ENCODE measurements at places on chromosomes 13 and 19. TPM values are rescaled to one million over a fixed set of nuclear protein-coding genes. Genes with fewer than 3 reads are reported as not detected.

Gene NRTN
- polyA plus RNA-seq, result 5.3 TPM

Gene TRAPPC5
- polyA plus RNA-seq, result 72.1 TPM

DNA sequence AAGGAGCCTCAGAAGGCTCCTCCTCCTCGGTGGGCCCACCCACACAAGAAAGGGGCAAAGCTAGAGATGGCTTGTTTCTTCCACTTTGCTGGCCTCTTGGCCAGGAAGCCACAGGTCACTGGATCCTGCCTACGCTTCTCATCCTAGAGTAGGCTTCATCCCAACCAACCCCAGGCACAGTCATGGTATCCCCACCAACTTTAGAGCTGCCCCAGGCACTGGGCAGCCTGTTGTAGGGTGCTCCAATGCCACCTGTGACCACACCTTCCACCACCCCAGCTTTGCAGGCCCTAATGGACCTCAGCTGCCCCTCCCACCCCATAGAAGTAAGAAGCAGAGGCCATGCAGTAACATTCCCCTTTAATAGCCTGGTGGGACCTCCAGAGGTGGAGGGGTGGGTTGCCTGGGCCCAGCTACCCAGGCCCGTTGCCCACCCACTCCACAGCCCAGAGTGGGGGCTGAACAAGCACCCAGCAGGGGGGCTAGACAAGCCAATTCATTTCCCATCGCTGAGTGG, 522 bp upstream of the CHMP2A start:
- no peak for DNase-seq

GRCh38 chr19:10651851-10652250, 2.3 kb upstream of the ILF3 start:
- no peak for DNase-seq
- H3K4me3 ChIP-seq, result no peak overlapping the region
- H3K4me1 ChIP-seq, result no peaks in the 10 kb centered on the region
- H3K36me3 ChIP-seq, result no peaks in the 10 kb centered on the region
- H3K27ac ChIP-seq, result no peak overlapping the region

Gene KCNRG
- polyA plus RNA-seq, result 0.18 TPM

DNA sequence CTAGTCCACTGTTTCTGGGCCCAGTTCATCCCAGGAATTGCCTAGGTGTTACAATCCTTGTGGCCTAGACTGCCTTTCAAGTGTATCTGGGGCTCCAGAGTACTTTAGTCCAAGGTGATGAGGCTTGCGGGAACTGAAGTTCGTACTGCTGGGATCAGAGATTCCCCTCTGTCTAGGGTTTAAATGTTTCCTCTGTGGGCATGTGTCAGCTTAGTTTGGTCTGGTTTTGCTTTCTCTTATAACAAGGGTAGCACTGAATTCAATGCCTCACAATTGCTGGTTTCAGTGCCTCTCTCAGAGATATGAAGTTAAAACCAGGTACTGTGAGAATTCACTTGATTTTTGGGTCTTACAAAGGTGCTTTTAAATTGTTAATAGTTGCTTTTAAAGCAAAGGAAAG, 30.8 kb downstream of the RGCC start:
- H3K27ac ChIP-seq, result no peak overlapping the region
- no peaks in the 10 kb centered on the region for H3K4me1 ChIP-seq
- H3K4me3 ChIP-seq, result no peak overlapping the region
- DNase-seq, result no peak
- H3K36me3 ChIP-seq, result no peaks in the 10 kb centered on the region

GRCh38 chr13:112453207-112453829, 77.2 kb downstream of the SPACA7 start:
- no peak overlapping the region for H3K4me3 ChIP-seq
- peak; percentile 27 for DNase-seq

Gene SIGLECL1
- polyA plus RNA-seq, result not detected

- DNase-seq, result no peak
- peaks cover 21% of the 10 kb centered on the region for H3K4me1 ChIP-seq
- no peaks in the 10 kb centered on the region for H3K27me3 ChIP-seq
- peaks cover 9% of the 10 kb centered on the region for H3K36me3 ChIP-seq
- no peak overlapping the region for H3K4me3 ChIP-seq
- H3K27ac ChIP-seq, result peak overlapping the region; percentile 20
Observed at GRCh38 chr19:55229145-55229788, 704 bp upstream of the TMEM86B start.

DNA sequence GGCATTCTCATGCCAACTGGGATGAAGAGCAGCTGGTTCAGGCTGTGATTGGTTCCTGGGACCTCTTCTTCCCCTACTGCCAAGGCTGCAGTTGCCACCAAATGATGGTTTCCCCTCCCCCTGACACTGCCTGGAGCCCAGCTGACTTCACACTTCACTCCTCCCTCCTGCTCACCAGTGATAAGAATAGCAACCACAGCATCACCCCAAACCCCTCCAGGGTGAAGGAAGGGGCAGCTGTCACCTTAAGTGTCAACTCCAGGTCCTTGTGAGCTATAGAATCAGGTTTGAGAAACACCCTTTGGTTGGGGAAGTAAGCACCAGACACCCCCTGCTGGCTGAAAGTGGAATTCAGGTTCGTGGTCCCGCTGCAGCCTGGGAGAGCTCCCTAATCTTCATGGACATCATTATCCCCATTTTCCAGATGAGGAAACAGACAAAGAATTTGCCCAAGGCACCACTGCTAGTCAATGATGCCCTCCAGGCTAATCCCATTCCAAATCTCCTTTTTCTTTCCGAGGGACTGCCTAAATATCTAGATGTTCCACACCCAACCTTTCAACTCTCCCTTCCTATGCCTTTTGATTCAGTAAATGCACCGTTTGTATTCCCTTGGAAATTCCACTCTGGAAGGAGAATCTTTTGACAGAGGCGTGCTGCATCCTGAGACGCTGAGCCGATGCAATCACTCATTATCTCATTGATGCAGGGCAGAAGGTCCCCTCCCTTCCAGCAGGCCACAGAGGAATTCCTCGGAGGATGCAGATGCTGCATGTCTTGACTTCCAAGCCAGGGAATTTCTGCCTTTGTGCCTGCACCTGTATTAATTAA, 50.6 kb upstream of the UQCRFS1 start:
- H3K27me3 ChIP-seq, result no peaks in the 10 kb centered on the region
- H3K27ac ChIP-seq, result no peak overlapping the region
- H3K4me1 ChIP-seq, result no peaks in the 10 kb centered on the region
- DNase-seq, result peak; percentile 66
- no peak overlapping the region for H3K4me3 ChIP-seq

GRCh38 chr19:47324502-47324901, 7.5 kb upstream of the C5AR2 start:
- H3K27ac ChIP-seq, result peak overlapping the region; percentile 49
- H3K36me3 ChIP-seq, result no peaks in the 10 kb centered on the region
- no peaks in the 10 kb centered on the region for H3K4me1 ChIP-seq

DNA sequence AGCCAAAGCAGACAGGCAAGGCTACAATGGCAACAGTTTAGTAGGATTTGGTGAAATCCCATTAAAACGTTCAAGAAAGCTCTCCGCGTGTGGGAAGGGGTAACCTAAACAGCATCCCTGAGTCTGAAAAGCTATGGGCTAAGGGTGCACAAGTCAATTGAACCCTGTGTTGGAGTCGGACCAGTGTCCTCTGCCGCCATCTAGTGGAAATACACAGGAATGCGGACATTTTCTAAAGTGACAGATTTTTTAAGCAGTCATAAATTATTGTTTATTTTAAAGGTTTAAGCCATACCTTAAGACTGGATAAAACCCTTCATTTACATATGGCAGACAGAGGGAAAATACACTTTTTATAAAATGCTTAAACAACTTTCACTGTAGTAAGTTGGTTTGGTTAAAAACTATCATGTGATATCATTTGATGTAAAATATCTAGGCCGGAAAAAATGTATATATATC, 26.5 kb upstream of the LSM14A start:
- no peak overlapping the region for H3K27ac ChIP-seq
- no peaks in the 10 kb centered on the region for H3K27me3 ChIP-seq
- DNase-seq, result peak; percentile 54
- no peaks in the 10 kb centered on the region for H3K36me3 ChIP-seq
- H3K4me1 ChIP-seq, result no peaks in the 10 kb centered on the region

GRCh38 chr13:23656637-23657371, 86.6 kb downstream of the TNFRSF19 start:
- no peaks in the 10 kb centered on the region for H3K4me1 ChIP-seq
- H3K27ac ChIP-seq, result no peak overlapping the region
- no peak overlapping the region for H3K4me3 ChIP-seq
- H3K27me3 ChIP-seq, result no peaks in the 10 kb centered on the region
- DNase-seq, result no peak
- H3K36me3 ChIP-seq, result no peaks in the 10 kb centered on the region

Gene MAMSTR
- 0.31 TPM for polyA plus RNA-seq

GRCh38 chr19:55116232-55116858, 1.1 kb downstream of the PPP1R12C start:
- peak; percentile 44 for DNase-seq
- H3K4me1 ChIP-seq, result peaks cover 38% of the 10 kb centered on the region
- H3K36me3 ChIP-seq, result peaks cover 6% of the 10 kb centered on the region
- H3K4me3 ChIP-seq, result peak overlapping the region; percentile 69
- H3K27me3 ChIP-seq, result no peaks in the 10 kb centered on the region

GRCh38 chr13:44364345-44365000, 9.2 kb upstream of the SERP2 start:
- H3K36me3 ChIP-seq, result no peaks in the 10 kb centered on the region
- H3K4me3 ChIP-seq, result no peak overlapping the region
- no peaks in the 10 kb centered on the region for H3K4me1 ChIP-seq
- no peak for DNase-seq
- no peaks in the 10 kb centered on the region for H3K27me3 ChIP-seq

GRCh38 chr13:111622051-111622531, 301.6 kb downstream of the TEX29 start:
- H3K36me3 ChIP-seq, result no peaks in the 10 kb centered on the region
- H3K27ac ChIP-seq, result no peak overlapping the region
- H3K4me3 ChIP-seq, result no peak overlapping the region
- DNase-seq, result no peak

DNA sequence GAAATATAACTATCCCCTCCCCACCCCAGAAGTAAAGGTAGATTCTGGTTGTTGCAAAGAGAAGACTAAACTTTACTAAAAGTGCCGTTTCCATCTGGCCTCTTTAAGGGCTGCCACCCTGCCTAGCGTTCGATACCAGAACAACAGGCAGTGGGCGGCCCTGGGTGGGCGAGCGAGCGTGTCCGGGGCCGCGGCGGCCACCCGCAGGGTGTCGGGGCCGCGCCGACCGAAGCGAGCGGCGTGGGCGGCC, 2.6 kb downstream of the FGF9 start:
- H3K36me3 ChIP-seq, result no peaks in the 10 kb centered on the region
- no peak overlapping the region for H3K4me3 ChIP-seq
- no peak for DNase-seq

DNA sequence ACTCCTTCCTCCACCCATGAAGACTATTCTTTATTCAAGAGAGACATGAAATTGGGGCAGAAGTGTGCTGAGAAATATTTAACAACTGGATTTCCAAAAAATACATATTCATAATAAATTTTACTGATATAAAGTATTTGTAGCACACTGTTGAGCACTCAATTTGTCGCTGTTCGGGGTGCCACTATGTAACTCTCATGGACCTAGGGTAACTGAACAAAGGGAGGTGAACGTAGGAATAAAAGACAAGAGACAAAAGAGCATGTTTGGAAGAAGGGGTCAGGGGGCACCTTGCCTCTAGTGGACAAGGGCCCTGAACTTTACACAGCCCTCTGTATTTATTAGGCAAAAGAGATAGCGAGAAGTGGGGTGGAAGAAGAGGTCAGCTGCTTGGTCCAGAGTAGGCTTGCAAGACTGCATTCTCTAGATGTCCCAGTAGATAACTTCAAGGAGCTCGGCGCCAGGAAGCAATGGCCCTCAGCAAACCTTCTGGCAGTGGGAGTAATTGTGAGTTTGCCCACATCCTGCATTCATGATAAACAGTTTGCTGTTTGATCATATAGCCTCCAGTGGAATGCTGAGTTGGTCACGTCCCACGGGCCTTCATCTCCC, 4.5 kb upstream of the ZNF175 start:
- H3K27ac ChIP-seq, result no peak overlapping the region
- DNase-seq, result no peak
- no peak overlapping the region for H3K4me3 ChIP-seq
- H3K4me1 ChIP-seq, result peaks cover 3% of the 10 kb centered on the region
- H3K27me3 ChIP-seq, result peaks cover 11% of the 10 kb centered on the region

DNA sequence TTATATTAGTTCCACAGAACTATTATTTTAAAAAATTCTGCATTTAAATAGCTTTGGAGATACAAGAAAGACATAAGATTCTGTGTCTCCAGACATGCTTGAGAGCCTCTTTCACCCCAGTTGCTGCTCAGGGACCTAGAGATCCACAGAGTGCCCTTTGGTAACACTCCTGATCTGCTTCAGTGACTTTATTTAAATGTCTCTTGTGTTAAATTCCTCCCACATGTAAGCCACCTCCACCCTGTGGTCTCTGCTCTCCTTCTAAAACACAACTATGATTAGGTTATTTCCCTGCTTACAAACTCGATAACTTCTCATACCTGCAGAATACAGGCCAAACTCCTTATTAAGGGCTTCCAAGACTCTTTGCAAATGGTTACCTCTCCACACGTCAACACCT, 141.0 kb downstream of the RFC3 start:
- H3K36me3 ChIP-seq, result no peaks in the 10 kb centered on the region
- H3K27ac ChIP-seq, result no peak overlapping the region
- no peaks in the 10 kb centered on the region for H3K27me3 ChIP-seq
- no peaks in the 10 kb centered on the region for H3K4me1 ChIP-seq

- no peaks in the 10 kb centered on the region for H3K36me3 ChIP-seq
- no peaks in the 10 kb centered on the region for H3K27me3 ChIP-seq
- DNase-seq, result no peak
- no peak overlapping the region for H3K4me3 ChIP-seq
- H3K27ac ChIP-seq, result no peak overlapping the region
Observed at GRCh38 chr13:101959016-101959415, 442.8 kb downstream of the FGF14 start.

DNA sequence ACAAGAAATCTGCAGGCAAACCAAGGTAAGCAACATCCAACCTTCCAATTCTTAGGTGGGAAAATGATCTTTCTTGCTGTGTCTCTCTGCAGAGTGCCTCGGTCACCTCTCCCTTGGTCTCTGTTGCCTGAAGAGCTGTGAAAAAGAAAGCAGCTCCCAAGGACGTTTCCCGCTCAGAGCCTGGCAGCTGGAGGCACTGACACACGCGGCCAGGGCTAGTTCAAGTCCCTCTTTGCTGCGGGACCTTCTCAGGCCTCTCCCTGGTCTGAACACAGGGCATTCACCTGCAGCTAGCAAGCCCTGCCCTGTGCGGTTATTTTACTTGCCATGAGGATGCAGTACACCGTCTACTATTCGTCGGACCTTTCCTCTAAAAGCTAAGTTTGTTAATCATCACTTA, 3.8 kb downstream of the MED26 start:
- H3K27me3 ChIP-seq, result no peaks in the 10 kb centered on the region
- no peak overlapping the region for H3K27ac ChIP-seq
- no peak overlapping the region for H3K4me3 ChIP-seq
- DNase-seq, result no peak
- no peaks in the 10 kb centered on the region for H3K36me3 ChIP-seq
- H3K4me1 ChIP-seq, result peaks cover 28% of the 10 kb centered on the region

- H3K4me3 ChIP-seq, result no peak overlapping the region
- DNase-seq, result no peak
- H3K36me3 ChIP-seq, result peaks cover 18% of the 10 kb centered on the region
Observed at GRCh38 chr19:10820173-10820572, 15.8 kb downstream of the TMED1 start.

- no peak overlapping the region for H3K27ac ChIP-seq
- H3K36me3 ChIP-seq, result no peaks in the 10 kb centered on the region
- H3K27me3 ChIP-seq, result peaks cover 5% of the 10 kb centered on the region
- no peak for DNase-seq
Observed at GRCh38 chr13:84864341-84864740, 934.9 kb downstream of the SLITRK6 start.

Gene ERF
- 21.0 TPM for polyA plus RNA-seq
